Sciatic nerve (tissue), 2 donors: ENCODE measurements at places on chromosomes 3 and 15.

- DNase-seq, result no peak
Observed at GRCh38 chr3:64311424-64312061, 86.3 kb upstream of the PRICKLE2 start.

- DNase-seq, result no peak
Observed at GRCh38 chr3:5312290-5312689, 124.8 kb downstream of the EDEM1 start.

DNA sequence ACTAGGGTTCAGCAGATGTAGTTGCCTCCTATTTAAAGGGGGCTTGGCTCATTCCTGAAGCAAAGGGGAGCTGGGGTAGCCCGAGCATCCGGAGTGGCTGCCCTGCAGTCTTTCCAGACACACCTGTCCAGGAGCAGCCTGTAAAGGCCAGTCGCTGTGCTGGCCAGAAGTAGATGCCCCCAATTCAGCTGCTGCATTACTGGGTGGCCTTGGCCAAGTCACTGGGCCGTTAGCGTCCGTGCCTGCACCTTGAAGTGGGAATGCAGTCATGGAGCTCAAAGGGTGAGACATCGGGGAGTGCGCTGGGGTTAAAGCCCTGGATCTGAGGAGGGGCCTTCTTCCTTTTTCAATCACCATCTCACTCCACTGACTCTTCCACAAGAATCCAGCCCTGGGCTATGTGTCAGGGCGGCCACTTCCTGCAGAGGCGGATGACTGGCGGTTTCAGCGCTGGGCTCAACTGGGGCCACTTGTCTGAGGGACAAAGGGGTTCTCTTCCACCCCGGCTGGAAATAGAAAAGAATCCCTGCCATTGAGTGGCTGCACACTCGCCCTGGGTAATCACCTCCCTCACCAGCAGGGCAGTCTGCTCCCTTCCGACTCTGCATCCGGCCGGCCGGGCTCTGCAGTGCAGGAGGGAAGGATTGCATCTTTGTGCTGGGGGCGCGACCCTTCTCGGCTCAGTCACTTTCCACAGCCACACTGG lies 11.8 kb downstream of the ALDH1A3 start:
- no peak for DNase-seq

DNA sequence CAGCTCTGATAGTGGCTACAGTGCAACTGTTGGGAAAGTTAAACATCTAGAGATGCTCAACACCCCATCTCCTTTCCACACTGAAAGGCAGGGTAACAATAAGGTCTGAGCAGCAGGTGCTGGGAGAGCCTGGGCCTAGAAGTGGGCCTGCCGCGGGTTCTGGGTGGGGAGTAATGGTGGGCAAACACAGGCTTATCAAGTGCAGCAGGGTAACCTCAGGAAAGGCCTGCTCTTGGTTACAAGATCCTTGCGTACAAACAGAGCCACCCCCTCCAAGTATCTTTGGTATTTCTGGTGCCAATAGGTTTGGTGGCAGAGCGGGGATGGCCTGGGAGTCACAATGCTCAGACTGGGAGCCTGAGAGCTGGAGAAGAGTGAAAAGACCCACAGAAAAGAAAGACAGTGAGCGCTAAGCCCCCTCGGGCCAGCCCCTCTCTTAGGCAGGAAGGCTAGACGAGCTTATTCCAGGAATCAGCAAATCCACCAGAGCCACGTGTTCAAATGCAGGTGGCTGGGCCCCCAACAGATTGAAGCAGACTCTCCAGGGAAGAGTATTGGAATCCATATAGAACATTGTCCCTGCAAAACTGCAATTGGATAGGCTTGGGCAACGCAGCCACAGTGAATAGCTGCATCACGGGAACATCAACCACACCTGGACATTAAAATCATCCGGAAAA lies 2.7 kb downstream of the IQSEC1 start:
- no peak for DNase-seq

DNA sequence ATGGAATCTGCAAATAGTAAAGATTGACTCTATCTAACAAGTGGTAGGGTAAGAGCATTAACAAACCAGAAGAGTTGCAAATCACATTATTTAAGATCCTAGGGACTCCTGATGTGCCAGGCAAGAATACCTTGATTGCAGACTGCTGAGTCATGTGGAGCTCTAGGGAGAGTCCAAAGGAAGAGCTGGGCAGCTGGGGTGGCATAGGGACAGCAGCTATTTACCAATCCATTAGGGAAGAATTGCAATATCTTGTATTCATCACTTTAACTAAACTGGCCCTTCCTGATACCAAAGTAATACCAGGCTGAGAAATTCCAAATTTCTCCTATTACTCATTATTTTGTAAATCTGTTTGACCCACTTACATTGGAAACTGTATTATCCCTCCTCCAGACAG lies 52.2 kb upstream of the ACP3 start:
- no peak for DNase-seq

GRCh38 chr3:44926172-44926571 lies 49.8 kb downstream of the ZDHHC3 start:
- DNase-seq, result no peak

GRCh38 chr3:128780101-128780837 lies 54.3 kb downstream of the RAB7A start:
- DNase-seq, result no peak

DNA sequence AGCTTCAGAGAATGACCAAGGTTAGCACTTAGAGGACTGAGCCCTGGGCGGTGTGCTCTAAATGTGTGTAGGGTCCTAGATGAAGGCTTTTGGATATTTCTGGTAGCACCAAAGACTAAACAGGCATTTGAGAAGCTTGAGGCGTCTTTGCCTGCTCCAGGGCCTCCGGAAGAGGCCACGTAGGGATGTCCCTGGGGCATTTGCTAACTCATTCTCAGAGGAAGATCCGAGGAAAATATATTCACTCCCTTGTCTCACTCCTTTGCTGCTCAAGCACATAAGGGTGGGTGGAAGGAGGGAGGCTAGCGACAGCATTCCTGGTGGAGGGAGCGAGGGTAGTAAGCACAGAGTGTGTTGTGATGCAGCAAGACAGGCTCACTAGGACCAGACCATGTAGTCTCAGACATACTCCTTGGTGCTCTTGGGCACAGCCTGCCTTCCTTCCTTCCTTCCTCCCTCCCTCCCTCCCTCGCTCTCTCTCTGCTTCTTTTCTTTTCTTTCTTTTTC lies 38.5 kb upstream of the XCR1 start:
- DNase-seq, result no peak

DNA sequence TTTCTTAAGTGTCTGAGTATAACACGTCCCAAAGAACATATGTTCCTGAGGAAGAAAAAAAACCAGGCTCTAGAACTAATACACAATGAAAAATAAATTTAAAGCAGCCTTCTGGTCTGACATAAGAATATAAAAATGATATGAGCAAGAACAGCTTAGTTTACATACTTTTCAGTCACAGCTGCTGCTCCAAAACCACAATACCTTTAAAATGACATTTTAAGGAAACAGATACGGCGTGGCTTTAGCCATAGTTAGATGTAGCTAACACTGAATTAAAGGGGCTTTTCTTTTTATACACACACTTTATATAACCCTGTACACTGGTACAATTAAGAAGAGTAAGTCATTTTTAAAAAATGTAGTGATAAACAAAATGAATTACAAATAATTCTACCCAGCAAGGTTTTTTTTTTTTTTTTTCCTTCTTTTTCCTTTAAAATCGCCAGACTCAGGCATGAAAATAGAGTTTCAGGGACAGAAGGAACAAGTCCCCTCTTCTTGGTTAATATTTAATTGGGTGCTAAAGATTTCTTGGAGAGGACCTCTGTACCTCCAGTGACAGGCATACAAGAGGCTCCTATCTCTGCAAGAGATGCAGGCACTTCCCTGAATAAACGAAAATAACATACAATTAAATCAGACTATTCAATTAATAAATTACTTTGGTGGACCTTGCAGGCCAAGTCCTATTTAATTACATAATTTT lies 265.6 kb downstream of the FOXP1 start:
- no peak for DNase-seq

GRCh38 chr3:149247008-149247710 lies 25.5 kb upstream of the CP start:
- no peak for DNase-seq

- DNase-seq, result no peak
Observed at GRCh38 chr3:67765575-67765974, 111.2 kb upstream of the SUCLG2 start.

DNA sequence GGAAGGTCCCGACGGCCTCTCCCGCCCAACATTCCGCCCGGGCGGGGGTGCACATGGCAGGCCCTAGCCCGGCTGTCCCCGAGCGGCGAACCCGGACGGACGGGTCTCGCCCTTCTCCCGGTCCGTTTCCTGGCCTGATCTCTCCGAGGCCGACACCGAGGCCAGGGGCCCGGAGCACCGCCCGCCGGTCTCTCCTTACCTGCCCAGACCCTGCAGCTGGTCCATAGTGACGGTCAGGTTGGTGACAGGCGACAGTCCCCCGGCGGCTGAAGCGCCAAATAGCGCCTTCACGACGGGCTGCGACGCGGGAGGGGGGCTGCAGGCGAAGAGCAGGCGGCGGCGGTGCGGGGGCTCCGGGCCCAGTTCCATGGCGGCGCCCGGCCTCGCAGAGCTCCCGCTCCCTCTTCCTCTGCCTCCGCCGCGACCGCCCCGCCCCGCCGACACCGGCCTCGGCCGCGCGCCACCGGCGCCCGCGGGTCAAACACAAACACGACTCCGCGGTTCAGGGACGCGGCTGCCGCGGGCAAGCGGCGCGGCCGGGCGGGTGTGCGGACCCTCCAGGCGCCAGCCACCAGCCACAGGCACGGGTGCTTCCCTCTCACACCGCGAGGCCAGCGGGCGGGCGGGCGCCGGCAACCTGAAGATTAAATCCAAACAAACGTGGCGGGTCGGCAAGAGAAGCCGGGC lies 495 bp downstream of the CDC25A start:
- peak; percentile 65 for DNase-seq

DNA sequence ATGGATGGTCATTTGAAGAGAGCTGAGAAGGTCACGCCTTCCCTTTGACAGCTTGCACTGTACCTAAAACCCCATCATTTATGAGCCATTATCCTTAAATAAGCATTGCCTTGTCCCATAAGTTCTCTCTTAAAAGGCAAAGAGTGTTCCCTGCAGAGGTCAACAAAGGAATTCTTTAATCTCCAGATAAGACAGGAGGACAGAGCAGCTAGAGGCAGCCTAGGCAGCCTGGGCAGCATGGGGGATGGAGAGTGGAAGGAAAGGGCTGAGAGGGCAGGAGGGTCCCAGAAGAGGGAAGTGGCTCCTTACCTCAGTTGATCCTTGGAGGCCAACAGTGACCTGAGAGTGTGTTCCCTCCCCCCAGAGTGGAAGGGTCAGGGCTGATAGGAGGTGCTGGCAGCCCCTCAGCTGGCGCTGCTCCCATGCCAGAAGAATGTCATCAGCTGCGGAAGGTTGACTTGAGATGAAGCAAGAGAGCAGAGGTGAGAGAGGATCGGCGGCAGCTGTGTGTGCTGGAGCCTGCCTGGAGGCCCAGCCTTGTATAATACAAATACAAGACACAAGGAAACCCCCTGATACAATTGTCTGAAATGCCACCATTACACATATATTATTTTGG lies 12.8 kb downstream of the KBTBD13 start:
- no peak for DNase-seq

- DNase-seq, result no peak
Observed at GRCh38 chr3:50978991-50979667, 304.4 kb downstream of the DOCK3 start.
